Central memory CD8-positive, alpha-beta T cell (primary cell): ENCODE measurements at places on chromosomes 7 and 10.

- no peaks in the 10 kb centered on the region for H3K27me3 ChIP-seq
- DNase-seq: no peak
- no peak overlapping the region for H3K27ac ChIP-seq
- peaks cover 39% of the 10 kb centered on the region for H3K36me3 ChIP-seq
- H3K4me1 ChIP-seq: no peaks in the 10 kb centered on the region
Observed at GRCh38 chr7:1545417-1546246, 10.4 kb downstream of the TMEM184A start.

GRCh38 chr7:108245523-108246226 lies 115.5 kb upstream of the LAMB4 start:
- no peak for DNase-seq
- H3K27me3 ChIP-seq: no peaks in the 10 kb centered on the region
- H3K4me3 ChIP-seq: no peak overlapping the region
- H3K36me3 ChIP-seq: no peaks in the 10 kb centered on the region

- H3K36me3 ChIP-seq: no peaks in the 10 kb centered on the region
- H3K27ac ChIP-seq: no peak overlapping the region
- no peak overlapping the region for H3K4me3 ChIP-seq
Observed at GRCh38 chr7:17546592-17546991, 248.1 kb downstream of the AHR start.

- no peak overlapping the region for H3K4me3 ChIP-seq
- DNase-seq: no peak
- H3K27ac ChIP-seq: no peak overlapping the region
- H3K36me3 ChIP-seq: no peaks in the 10 kb centered on the region
- H3K27me3 ChIP-seq: no peaks in the 10 kb centered on the region
Observed at GRCh38 chr7:80087051-80087770, 47.4 kb upstream of the GNAI1 start.

DNA sequence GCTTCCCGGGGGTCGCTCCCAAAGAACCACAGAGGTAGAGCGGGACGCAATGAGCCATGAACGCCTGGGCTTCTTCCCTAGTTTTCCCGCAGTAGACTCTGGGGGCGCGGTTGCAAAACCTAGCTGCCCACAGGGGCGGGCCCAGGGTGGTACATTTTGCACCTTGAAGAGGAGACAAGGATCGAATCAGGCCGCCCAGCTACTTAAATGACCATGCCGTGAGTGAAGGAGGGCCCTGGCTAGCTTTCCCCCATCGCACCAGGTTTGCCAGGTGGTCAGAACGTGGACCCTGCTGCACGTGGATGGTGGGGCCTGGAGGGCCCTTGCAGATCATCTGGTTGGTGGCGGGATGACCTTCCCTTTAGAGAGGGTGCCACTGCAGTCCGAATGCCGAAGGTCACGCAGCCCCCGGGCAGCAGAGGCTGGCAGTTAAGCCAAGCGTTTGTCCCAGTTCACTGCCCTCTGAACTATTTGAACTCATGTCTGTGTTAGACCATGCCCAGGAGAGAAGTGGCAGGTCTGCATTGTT lies 604 bp upstream of the SHTN1 start:
- no peak overlapping the region for H3K27ac ChIP-seq
- no peak for DNase-seq
- H3K27me3 ChIP-seq: peaks cover 28% of the 10 kb centered on the region
- H3K4me1 ChIP-seq: no peaks in the 10 kb centered on the region
- H3K4me3 ChIP-seq: peak overlapping the region; percentile 62

DNA sequence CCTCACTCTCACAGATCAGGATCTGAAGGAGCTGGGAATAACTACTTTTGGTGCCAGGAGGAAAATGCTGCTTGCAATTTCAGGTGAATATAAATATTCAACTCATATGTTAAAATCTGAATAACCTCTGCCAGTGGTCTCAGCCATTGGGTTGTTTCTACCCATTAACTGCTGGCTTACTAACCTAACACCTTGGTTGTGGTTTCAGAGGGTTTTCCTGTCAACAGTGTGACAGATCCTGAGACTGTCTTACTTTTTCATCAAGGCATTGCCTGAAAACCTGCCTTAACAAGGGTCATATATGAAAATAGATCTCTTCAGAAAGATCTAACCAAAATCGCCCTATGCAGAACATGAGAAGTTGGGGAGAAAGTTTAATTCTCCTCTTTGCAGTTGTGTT lies 307.7 kb downstream of the BICC1 start:
- no peak overlapping the region for H3K4me3 ChIP-seq
- no peak overlapping the region for H3K27ac ChIP-seq
- H3K4me1 ChIP-seq: no peaks in the 10 kb centered on the region
- DNase-seq: no peak

DNA sequence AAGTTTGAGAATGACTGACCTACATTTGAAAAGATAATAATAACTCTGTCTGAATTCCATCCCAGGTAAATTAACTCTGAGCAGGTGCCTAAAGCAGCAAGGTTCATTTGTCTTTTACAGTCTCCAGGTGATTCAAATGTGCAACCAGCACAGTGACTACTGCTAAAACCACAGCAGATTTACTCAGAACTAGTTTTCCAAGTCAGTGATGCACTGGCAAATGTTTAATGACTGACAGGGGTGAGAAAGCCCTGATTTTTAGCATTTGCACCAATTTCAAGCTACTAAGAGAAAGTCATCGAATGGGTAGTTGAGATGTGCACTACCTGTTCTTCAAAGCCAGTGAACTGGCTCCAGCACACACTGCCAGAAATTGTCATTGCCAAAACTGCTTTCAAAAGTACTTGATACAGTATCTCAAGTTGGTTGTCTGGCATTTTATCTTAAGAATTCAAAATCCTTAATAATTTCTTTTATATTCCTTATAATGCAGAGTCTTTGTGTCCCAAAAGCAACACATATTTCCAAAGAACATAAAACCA lies 60.3 kb downstream of the ATOH7 start:
- H3K27ac ChIP-seq: no peak overlapping the region
- no peaks in the 10 kb centered on the region for H3K36me3 ChIP-seq
- peaks cover 13% of the 10 kb centered on the region for H3K27me3 ChIP-seq
- no peaks in the 10 kb centered on the region for H3K4me1 ChIP-seq
- DNase-seq: no peak

DNA sequence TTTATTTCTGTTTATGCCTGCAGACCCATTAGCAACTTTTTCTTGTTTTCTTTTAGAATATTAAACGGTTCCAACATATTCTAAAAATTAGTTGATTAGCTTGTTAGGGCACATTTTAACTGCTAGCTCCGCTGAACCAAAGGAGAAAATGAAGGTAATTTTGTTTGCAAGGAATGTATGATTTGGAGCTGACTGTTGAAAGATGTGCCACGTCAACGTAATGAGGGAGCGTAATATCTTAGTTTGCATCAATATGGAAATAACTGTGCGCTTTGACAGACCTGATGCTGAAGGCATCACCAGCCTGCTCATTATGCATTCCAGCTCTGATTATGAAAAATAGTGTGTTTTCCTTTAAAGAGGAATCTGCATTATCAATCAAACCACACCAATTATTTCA lies 102.0 kb upstream of the CTBP2 start:
- H3K4me3 ChIP-seq: no peak overlapping the region
- DNase-seq: no peak
- peaks cover 11% of the 10 kb centered on the region for H3K27me3 ChIP-seq
- no peaks in the 10 kb centered on the region for H3K4me1 ChIP-seq
- no peaks in the 10 kb centered on the region for H3K36me3 ChIP-seq

GRCh38 chr10:133258818-133259601 lies 17.7 kb downstream of the ADAM8 start:
- peaks cover 42% of the 10 kb centered on the region for H3K4me1 ChIP-seq
- DNase-seq: no peak
- H3K36me3 ChIP-seq: peaks cover 7% of the 10 kb centered on the region
- H3K4me3 ChIP-seq: peak overlapping the region; percentile 74
- H3K27ac ChIP-seq: peak overlapping the region; percentile 90
- H3K27me3 ChIP-seq: no peaks in the 10 kb centered on the region

GRCh38 chr7:84666651-84667050 lies 472.1 kb upstream of the SEMA3A start:
- no peaks in the 10 kb centered on the region for H3K27me3 ChIP-seq
- H3K4me1 ChIP-seq: no peaks in the 10 kb centered on the region
- H3K4me3 ChIP-seq: no peak overlapping the region
- H3K36me3 ChIP-seq: no peaks in the 10 kb centered on the region

DNA sequence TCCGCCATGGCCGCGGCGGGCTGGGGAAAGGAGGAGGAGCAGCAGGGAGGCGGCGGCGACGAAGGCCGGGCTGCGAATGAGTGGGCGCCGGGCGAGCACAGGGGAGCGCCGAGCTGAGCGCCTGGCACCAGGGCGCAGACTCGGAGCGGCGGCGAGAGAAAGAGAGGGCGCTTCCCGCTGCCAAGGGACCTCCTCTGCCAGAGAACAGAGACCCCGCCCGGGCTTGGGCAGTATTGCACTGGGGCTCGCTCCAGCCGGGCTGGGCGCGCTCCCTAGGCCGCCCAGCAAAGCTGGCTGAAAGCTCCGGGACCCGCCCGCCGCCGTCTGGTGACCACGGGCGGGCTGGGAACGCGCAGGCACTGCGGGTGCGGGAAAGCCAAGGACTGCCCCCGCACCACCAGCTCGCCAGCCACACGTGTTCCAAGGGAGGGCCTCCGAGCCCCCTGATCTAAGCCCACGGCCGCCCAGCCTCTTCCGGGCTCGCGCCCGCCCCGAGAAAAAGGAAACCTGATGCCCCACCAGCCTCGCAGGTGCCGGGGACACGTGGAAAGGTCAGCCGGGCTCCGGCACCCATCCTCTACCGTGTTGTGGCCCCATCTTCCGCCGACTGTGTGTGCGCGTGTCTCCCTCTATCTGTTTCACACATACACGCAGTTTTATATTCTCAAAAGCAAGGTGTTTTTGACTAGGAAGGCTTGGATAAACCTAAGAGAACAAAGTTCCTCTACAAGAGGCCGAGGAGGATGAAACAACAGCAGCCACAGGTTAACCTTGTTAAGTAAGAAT lies at the start of gene CCDC6:
TSS of gene CCDC6 (minus strand) at position 140 of the 786 bp plus-strand sequence. CDS start at position 8, 132 bp downstream.
- H3K36me3 ChIP-seq: peaks cover 10% of the 10 kb centered on the region
- peak; percentile 86 for DNase-seq
- peak within 1 kb of the TSS; percentile 91 for H3K27ac ChIP-seq
- peak within 1 kb of the TSS; percentile 97 for H3K4me3 ChIP-seq
- no peaks in the 10 kb centered on the region for H3K27me3 ChIP-seq

DNA sequence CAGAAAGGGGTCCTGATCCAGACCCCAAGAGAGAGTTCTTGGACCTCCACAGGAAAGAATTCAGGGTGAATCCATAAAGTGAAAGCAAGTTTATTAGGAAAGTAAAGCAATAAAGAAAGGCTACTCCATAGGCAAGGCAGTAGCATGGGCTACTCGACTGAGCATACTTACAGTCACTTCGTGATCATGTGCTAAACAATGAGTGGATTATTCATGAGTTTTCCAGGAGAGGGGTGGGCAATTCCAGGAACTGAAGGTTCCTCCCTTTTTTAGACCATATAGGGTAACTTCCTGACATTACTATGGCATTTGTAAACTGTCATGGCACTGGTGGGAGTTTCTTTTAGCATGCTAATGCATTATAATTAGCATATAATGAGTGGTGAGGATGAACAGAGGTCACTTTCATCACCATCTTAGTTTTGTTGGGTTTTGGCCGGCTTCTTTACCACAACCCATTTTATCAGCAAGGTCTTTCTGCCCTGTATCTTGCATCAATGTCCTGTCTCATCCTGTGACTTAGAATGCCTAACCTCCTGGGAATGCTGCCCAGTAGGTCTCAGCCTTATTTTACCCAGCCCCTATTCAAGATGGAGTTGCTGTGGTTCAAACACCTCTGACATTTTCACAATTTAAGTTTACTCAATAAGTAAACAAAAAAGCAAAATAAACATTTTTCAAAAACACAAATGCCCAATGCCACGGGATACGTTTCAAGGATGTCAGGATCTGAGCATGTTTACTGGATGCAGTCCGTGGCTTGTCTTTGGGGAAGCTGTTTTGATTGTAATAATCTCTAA lies 37.0 kb downstream of the ALOX5 start:
- H3K27me3 ChIP-seq: peaks cover 35% of the 10 kb centered on the region
- no peak overlapping the region for H3K27ac ChIP-seq
- H3K36me3 ChIP-seq: no peaks in the 10 kb centered on the region
- no peaks in the 10 kb centered on the region for H3K4me1 ChIP-seq

- H3K27ac ChIP-seq: no peak overlapping the region
- H3K4me3 ChIP-seq: no peak overlapping the region
- DNase-seq: no peak
Observed at GRCh38 chr7:17152721-17153120, 145.7 kb upstream of the AHR start.

GRCh38 chr10:86190291-86190690 lies 176.3 kb downstream of the GRID1 start:
- no peaks in the 10 kb centered on the region for H3K4me1 ChIP-seq
- peaks cover 84% of the 10 kb centered on the region for H3K27me3 ChIP-seq
- no peak overlapping the region for H3K4me3 ChIP-seq
- no peaks in the 10 kb centered on the region for H3K36me3 ChIP-seq
- no peak for DNase-seq

GRCh38 chr10:4691776-4692175 lies 134.2 kb upstream of the AKR1E2 start:
- H3K27ac ChIP-seq: no peak overlapping the region
- no peaks in the 10 kb centered on the region for H3K4me1 ChIP-seq
- no peak overlapping the region for H3K4me3 ChIP-seq
- no peak for DNase-seq
- H3K36me3 ChIP-seq: peaks cover 2% of the 10 kb centered on the region
- H3K27me3 ChIP-seq: peaks cover 58% of the 10 kb centered on the region

DNA sequence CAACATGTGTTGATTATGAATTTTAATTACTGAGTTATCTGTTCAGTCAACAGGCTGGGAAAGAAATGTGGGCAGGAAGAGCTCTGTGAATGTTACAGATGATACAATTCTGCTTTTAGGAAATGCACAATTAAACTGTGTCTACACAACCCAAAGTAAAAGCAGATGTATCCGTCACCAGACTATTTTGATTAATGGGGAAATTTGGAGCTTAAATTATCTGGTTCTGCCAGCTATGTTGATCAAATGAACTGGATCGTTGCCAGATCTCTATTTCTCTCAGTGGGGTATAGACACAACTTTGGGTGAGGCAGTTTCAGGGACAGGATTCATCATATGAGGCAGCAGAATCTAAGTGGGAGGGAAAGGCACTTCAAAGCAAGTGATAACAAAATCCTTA lies 136.5 kb downstream of the NEUROD6 start:
- H3K4me3 ChIP-seq: no peak overlapping the region
- no peak for DNase-seq
- no peaks in the 10 kb centered on the region for H3K27me3 ChIP-seq
- no peaks in the 10 kb centered on the region for H3K36me3 ChIP-seq
- H3K4me1 ChIP-seq: no peaks in the 10 kb centered on the region

DNA sequence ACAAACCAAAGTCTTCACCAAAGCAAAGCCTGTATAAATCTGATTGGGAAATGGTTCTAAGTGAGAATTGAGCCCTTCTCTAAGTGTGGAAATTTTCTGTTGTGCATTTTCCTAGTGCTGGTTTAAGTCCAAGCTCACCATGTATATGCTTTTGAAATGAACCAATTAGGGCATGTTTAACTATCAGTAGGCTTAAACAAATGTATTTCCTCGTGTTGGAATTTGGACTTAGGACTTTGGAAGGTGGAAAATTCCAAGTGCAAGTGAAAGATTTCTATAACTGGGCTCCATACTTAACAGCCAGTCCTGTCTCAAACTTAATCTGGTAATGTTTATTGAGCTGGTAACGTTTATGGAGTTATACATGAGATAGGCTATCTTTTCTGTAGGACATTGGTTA lies 28.5 kb downstream of the CCNY start:
- no peaks in the 10 kb centered on the region for H3K27me3 ChIP-seq
- H3K4me1 ChIP-seq: peaks cover 45% of the 10 kb centered on the region
- H3K27ac ChIP-seq: no peak overlapping the region
- no peak for DNase-seq
